ENCODE measurements at places on chromosomes 11 and 22. TPM values are rescaled to one million over a fixed set of nuclear protein-coding genes. Genes with fewer than 3 reads are reported as not detected.
A peak's percentile ranks its signal among the peaks of the same experiment; 100 is the strongest.

Gene SLC25A45
- 0.77 TPM for total RNA-seq

Gene APOL5
- total RNA-seq, result not detected

Gene HEPACAM
- total RNA-seq, result not detected

Gene MRGPRE
- total RNA-seq, result not detected

Gene SLC22A12
- total RNA-seq, result not detected

Gene OR52E8
- total RNA-seq, result not detected

Gene NLRP6
- total RNA-seq, result not detected

Gene RAB36
- 0.26 TPM for total RNA-seq

Gene DEUP1
- under 0.01 TPM for total RNA-seq

Gene GGT1
- total RNA-seq, result 2.9 TPM

- no peak for DNase-seq
Measured at GRCh38 chr11:119378851-119379465, 2.5 kb downstream of the USP2 start.

DNA sequence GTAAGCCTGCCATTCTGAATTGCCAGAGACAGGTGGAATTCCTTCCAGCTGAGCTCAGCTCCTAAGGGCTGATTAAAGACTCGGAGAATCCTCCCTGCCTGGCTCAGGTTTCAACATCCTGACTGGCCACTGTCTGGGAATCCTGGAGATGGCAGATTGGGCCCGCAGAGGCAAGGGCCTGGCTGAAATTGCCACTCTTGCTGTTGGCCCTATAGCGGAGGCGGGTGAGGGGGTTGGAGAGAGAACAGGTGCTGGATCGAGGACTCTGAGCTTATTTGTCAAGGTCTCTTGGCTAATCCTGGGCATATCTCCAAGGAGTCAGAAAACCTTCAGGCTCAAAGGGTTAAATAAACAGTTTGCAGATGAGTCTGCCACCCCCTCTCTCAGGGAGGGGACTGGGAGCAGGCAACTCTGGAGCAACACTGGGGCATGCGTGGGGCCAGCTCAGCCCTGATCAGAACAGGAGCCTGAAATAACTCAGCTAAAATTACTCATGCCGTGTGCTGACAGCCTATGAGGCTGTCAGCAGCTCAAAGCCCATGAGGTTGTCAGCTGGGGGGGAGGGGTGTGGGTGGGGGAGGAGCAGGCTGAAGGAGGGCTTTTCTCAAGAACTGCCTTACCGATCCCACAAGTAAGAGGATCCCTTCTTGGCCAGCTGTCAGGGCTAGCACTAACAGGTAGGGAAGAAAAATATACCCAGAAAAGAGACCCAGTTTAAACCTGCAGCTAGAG is 14.7 kb upstream of the MFRP start:
- DNase-seq, result peak; percentile 98

DNA sequence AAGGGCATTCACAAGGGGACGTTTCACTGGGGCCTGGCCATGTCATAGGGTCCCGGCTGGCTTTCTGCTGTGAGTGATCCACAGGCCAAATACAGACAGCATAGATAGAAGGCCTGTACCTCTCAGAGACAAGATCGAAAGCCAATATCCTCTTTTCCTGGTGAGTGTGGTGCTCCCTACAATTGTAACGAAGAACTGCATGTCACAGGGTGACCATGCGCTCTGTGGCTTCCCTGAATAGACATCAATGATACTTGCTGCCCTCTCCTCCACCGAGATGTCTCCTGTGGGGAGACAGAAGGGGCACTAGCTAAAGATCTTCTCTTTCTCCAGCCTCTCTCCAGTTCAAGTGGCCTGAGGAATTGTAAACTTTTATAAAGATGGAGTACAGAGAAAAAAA is 226.1 kb upstream of the POU2AF2 start:
- no peak for DNase-seq

GRCh38 chr11:122696662-122697061 is 41.1 kb downstream of the UBASH3B start:
- no peak for DNase-seq

DNA sequence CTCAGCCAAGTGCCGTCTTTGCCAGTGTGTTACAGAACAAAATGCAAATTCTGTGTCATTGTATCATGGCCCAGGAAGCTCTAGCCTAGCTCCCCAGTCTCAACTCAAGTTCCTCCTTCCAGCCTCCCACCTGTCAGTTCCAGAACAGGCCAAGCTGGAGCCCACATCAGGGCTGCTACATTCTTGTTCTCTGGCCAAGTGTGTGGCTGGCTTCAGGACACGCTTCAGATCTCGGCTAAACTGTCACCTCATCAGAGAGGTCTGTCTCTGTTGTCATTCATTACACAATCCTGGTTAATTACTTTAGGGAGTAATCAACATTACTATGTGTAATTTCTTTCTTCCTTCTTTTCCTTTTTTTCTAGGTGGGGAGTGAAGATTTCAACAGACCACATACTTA is 347.0 kb upstream of the SYN3 start:
- no peak for DNase-seq

- no peak for DNase-seq
Measured at GRCh38 chr11:113540416-113541330, 65.5 kb upstream of the DRD2 start.

GRCh38 chr11:132033051-132033450 is 662.6 kb downstream of the NTM start:
- no peak for DNase-seq

DNA sequence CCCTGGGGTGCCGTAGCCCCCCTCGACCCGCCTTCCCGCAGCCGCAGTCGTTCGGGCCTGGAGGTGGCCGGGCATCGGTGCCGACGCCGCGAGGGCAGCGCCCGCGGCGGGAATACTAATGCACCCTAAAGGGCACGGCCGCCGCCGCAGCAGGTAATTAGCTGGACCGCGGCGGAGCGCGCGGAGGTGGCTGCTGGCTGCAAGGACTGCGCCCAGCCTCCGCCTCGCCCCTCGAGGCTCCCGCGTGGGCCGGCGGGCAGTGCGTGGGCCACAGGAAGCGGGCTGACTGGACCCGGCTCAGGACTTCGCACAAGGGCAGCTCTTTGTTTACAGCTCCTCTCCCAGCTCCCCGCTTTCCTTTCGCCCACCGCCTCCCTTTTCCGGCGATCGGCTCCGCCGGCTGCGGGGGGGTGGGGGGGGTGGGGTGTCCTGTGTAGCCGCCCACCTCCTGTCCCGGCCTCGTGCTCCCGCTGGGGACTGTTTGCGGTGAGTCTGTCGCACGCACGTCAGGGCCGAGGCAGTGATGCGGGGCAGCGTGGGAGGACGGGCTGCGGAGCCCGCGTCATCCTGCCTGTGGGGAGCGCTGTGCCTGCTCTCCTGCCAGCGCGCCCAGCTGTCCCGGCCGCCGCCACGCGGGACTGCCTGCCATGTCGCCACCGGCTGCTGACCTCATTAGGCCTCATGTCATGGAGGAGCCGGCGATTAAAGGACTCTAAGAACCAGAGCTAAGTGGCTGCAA is 53.2 kb downstream of the GRIK4 start:
- peak; percentile 15 for DNase-seq

GRCh38 chr11:33690290-33691065 is 10.1 kb downstream of the C11orf91 start:
- DNase-seq, result peak; percentile 100

DNA sequence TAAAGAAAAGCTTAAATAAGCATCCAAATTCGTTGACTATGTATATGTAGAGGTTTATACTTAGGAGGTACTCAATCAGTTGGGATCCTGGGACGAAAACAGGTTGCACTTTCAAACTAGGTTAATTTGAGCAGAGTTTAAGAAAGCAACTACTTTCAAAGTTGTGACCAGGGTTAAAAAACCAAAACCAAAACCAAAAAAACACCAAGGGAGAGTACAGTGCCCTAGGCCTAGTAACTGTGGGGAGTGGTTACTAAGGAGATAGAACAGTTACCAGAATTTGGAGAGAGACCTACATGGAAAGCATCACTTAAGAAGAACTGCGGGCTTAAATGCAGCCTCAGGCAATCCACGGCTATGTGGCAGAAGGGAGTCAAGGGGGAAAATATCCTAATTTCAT is 148.3 kb downstream of the JRKL start:
- no peak for DNase-seq

GRCh38 chr22:31926969-31927368 is 17.4 kb upstream of the YWHAH start:
- DNase-seq, result peak; percentile 29

DNA sequence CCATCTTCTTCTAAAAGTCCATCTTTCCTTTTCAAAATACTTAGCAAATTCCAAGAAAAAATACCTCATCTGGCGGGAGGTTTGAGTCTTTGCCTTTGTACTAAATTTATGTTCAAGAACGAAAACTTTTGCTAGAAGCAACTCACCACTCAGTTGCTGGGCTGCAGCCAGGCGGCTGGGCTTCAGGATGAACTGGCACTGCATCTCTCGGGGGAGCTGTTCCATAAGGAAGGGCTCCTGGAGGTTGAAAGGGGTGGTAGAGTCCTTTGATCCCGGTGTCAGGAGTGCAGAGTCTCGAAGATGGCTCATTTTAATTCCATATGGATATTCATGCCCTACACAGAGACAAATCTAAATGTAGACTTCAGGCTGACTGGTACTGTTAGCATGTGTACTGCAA is 105.8 kb downstream of the ARHGAP20 start:
- no peak for DNase-seq

- DNase-seq, result peak; percentile 51
Measured at GRCh38 chr11:113563766-113564526, 88.7 kb upstream of the DRD2 start.

- peak; percentile 76 for DNase-seq
Measured at GRCh38 chr11:57402188-57403002, 11.9 kb upstream of the PRG2 start.

- DNase-seq, result no peak
Measured at GRCh38 chr22:42855211-42855610, 1.9 kb downstream of the ARFGAP3 start.

DNA sequence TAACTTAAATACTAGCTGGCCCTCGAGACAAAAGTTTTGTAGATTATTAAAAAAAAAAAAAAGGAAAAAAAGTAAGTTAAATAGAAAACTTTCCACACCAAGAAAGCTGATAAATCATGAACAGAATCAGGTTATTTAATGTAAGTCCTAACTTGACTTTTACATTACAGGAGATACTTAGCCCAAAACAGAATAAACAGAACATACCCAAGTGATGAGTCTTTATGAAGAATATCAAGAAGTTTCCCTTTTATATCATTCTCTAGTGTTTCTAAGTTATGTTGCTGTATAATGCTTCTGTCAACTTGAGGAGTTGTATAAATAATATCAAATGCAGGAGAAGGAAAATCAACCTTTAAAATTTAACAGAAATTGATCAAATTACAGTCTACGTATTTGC is 44.5 kb upstream of the RPS13 start:
- no peak for DNase-seq

DNA sequence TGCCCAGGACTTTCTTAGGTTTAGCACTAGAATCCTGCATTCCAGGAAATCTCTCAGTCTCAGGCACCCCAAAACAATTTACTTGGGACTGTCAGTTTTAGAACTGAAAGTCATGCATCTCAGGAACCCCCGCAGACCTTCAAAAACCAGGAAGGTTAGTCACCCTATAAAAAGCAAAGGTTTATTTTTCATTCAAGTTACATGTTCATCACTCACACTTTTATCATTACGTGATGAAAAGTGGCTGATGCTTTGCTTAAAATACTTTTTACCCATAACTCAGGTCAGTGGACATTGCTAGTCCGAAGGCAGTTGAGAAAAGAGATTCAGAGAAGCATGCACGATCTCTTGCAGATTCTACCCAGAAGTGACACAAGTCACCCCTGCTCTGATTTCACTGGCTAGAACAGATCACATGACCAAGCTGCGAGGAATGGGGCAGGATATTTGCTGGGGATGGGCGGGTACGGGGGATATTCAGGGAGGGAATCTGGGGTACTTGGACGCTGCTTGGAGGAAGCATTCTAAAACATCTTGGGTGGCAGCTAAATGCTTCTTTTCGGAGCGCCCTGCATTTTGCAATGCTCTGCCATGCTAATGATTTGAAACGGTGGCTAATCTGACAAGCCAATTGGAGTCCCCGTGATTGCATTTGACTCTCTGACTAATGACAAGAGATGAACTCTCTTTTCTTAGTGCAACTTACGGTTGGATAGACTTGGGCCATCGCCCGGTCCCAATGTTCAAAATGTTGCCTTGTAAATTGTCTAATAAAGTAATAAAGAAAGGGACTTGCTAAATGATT is 110.2 kb downstream of the MIAT start:
- no peak for DNase-seq

- no peak for DNase-seq
Measured at GRCh38 chr11:133896028-133896427, 50.7 kb upstream of the SPATA19 start.

- no peak for DNase-seq
Measured at GRCh38 chr11:127073621-127074020, 73.1 kb upstream of the KIRREL3 start.

DNA sequence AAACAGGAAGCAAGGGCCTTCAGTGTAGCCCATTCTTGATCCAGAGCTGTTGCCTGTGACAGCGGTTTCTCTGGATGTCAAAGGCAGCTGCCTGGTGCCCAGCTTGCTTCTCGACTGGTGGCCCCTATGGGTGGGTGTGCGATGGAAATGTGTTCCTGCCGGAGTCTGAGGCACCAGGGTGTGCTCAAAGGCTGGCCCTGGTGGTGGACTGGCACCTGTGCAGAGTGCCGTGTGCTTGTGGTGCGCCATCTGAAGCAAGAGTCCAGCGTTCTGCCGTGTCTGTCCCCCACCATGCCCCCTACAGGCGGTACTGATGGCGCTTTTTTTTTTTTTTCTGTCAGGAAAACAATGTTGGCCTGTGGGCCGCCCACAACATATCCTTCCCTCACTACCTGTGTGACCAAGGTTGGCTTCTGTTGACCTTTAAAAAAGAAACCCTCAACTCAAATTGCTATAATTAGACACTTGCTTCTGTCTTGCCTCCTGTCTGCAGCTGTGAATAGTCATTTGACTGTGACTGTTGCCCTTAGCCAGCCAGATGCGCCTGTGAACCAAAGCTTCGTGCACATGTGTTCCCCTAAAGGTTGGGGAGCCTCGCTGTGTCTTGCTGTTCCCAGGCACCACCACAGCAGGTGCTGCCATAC is 4.7 kb upstream of the RANBP1 start:
- peak; percentile 11 for DNase-seq

GRCh38 chr11:102194257-102194656 is 84.0 kb downstream of the YAP1 start:
- DNase-seq, result no peak

GRCh38 chr11:47524291-47524874 is 28.5 kb downstream of the CELF1 start:
- DNase-seq, result peak; percentile 43

DNA sequence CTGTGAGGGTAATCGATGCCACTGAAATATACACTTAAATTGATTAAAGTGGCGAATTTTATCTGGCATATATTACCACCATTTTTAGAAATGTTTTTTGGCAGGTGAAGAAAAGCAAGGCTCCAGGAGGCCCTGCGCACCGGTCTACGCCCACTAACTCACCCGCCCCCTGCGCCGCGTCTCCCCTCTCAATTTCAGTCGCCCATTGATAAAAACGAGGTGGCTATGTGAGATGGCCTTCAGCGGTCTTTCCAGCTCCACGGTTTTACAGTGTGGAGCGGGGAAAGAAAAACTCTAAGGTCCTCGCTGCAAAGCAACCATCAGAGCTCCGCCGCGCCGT is 602 bp upstream of the AQP11 start:
- DNase-seq, result no peak

- no peak for DNase-seq
Measured at GRCh38 chr11:66953081-66953833, 4.9 kb downstream of the PC start.

GRCh38 chr22:40176921-40177737 is 596 bp upstream of the TNRC6B start:
- peak; percentile 68 for DNase-seq
